ENCODE measurements at places on chromosomes 3 and 15. TPM values are rescaled to one million over a fixed set of nuclear protein-coding genes. Genes with fewer than 3 reads are reported as not detected.

Gene GNB5
- 5.4 TPM for total RNA-seq

Gene XCR1
- 0.64 TPM for total RNA-seq

Gene GOLGA8G
- not detected for total RNA-seq

Gene NFKBIZ
- total RNA-seq: 86.5 TPM

Gene SI
- total RNA-seq: 56.4 TPM

Gene HERC2
- total RNA-seq: 68.9 TPM

Gene FBXW12
- total RNA-seq: not detected

Gene SLC7A14
- 0.15 TPM for total RNA-seq

Gene CNTN3
- total RNA-seq: 8.4 TPM

Gene PPM1M
- 9.3 TPM for total RNA-seq

Gene LRTM1
- total RNA-seq: not detected

Gene TF
- total RNA-seq: 2.6 TPM

All from left colon (tissue), 2 donors.